ENCODE measurements at places on chromosomes 5 and 9.

DNA sequence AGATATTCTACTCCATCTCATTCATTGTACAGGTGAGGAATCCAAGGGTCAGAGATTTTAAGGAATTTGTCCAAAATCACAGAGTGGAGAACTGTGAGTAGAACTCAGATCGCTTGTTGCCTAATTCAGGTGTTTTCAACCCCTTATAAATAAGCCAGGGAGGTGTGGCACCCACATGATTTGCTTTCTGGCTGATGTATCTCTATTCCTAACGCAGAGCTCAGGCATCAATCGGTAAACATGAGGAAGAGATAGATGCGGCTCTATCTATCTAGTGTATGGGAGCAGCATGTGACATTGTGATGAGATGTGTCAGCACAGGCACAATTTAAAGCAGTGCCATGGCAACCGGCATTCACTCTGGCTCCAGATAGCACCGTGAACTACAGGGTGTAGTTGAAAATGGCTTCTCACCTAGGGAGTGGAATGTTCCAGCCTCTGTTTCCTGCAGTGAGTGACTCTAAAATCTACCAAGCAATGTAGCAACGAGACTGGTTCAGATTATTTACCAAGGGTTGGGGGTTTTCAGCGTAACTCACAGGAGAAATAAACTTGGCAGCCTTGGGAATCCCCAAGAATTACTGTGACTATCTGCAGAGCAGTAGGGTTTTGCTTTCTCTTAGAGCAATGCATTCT is 53.4 kb upstream of the SUB1 start:
- peak; percentile 70 for DNase-seq

DNA sequence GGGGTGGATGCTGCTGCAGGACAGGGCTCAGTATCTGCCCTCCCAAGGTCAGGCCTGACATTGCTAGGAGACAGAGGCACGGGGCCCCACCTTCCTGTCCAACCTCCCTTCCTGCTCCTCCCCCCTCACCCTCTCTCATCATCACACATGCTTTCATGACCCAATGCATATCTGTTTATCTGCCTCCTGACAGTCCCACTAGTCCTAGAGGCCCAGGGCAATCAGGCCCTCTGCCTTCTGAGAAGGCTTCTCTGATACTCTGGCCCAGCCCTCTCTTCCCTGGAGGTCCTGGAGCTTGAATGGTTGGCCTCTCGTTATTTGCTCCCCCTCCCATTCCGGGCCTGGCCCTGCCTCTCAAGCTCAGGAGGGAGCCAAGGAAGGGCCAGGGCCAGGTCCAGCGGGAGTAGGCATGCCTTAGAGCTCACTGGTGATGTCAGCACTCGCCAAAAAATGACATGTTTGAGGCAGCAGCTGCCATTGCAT is 90.6 kb upstream of the SAP30L start:
- no peak for DNase-seq

GRCh38 chr5:2370626-2371418 is 380.7 kb downstream of the IRX2 start:
- no peak for DNase-seq

GRCh38 chr5:132229236-132229635 is 1.6 kb upstream of the P4HA2 start:
- DNase-seq = no peak

- no peak for DNase-seq
These were observed 243.7 kb downstream of the SEMA5A start for GRCh38 chr5:9302218-9302617.
